ENCODE measurements at places on chromosomes 12 and 14. TPM values are rescaled to one million over a fixed set of nuclear protein-coding genes. Genes with fewer than 3 reads are reported as not detected.

The DPPA3 gene
- not detected for total RNA-seq

The GALNT6 gene
- 5.0 TPM for total RNA-seq

The KRT83 gene
- not detected for total RNA-seq

The PLCZ1 gene
- total RNA-seq, result 0.06 TPM

The RTL1 gene
- not detected for total RNA-seq

The IL31 gene
- total RNA-seq, result not detected

The TGM1 gene
- 0.40 TPM for total RNA-seq

The ZDHHC22 gene
- not detected for total RNA-seq

The ASCL1 gene
- total RNA-seq, result not detected
